ENCODE measurements at places on chromosomes 5 and 9.

- DNase-seq, result no peak
Measured at GRCh38 chr5:4108690-4109089, 513.1 kb downstream of the IRX1 start.

GRCh38 chr9:15873573-15874177, 320.8 kb downstream of the CCDC171 start:
- peak; percentile 52 for DNase-seq

DNA sequence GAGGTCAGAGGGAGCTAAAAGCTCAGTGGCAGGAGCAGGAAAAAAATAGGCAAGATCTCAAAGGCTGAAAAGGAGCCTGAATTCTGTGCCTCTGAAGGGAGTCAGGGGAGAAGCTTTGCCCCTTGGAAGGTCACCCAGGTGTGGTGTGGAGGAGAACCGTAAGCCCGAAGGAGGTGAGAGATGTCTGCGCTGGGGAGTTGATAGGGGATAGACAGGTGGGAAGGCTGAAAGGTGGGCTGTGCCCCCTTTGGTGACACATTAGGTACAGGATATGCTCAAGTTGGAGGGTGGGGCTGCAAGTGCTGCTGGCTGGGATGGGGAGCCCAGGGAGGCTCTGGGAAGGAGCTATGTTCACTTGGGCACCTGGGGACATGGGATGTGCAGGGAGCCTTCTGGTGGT, 217.7 kb downstream of the PAX5 start:
- DNase-seq, result no peak

GRCh38 chr9:128703616-128704355, 1.5 kb downstream of the PKN3 start:
- no peak for DNase-seq

GRCh38 chr9:94811074-94811473, 84.6 kb downstream of the AOPEP start:
- no peak for DNase-seq

DNA sequence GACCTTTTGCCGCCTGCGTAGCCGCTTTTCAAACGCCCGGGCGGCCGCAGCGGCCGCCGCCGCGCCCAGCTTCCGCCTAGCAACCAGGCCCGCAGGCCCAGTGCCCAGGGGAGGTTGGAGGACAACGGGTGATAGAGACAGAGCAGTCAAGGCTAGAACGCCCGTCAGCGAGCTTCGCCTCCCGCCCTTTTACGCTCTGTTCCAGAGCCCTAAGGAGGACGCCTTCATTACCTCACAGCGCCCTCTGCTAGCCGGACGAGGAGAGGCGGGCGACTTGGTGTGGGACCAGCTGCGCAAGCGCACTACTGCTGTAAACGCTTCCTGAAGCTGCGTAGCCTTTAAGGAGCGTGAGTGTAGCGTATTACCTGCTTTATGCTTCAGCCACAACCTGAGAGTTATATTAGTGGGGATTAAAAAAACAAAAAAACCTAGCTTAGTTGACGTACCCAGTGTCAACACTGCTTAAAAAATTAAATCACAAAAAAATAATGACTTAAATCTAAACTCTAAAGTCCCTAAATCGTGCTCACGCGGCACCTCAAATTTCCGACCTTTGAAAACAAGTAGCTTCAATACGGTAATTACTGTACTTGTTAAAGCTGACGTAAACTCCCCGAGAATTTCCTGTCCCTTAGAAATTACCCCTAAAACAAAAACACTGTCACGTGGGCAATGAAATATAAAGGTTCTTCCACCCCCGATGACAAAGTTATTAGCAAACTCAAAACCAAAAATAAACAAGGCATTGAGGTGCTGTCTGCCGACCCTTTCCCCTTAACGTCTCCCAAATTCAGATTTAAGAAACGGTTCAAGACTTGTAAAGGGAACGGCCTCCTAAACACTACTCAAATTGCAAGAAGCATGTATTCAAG, at the start of gene CEP120:
Gene CEP120 (minus strand): TSS at position 126 of the 872 bp plus-strand sequence. CDS start 405 bp downstream, outside the sequence.
- peak; percentile 98 for DNase-seq

Measured in SHP77 (cell line).